DMS53 (cell line): ENCODE measurements at places on chromosomes 7 and 10.

DNA sequence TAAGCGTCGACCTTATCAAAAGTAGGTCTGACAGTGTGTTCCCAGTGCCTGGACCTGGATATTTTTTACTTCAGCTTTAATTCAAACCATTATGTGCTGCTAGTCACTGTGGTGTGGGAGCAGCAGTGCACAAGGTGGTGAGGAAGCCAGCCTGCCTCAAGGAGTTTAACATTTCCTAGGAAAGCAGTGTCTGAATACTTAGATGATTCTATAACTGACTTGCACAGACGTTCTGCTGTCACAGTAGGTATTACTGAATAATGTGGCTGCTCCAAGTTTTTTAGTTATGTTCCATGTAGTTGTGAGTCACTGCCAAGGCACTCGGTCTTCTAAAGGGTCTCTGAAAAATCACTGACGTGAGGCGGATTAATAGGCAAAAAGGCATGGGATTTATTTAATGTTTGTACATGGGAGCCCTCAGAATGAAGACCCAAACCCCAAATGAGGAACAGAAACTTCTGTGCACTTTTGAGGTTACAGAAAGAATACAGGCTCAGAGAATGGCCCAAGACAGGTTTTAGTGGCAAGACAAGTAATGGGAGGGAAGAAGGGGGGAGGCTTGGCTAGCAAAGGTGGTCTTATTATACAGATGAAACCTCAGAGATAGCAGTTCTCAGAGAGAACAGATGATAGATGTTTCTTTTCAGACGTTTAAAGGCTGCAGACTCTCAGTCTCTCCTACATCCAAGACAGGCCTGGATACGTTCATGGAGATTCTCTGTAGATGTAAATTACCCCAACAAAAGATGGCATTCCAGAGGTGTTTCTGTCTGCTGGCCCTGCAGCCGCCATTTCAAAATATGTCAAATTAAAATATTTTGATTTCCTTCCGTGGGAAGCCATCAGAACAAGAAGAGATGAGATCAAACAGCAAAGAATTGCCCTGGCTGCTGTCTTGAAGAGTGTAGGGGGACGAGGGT lies 209.3 kb downstream of the SDK1 start:
- no peak for DNase-seq

DNA sequence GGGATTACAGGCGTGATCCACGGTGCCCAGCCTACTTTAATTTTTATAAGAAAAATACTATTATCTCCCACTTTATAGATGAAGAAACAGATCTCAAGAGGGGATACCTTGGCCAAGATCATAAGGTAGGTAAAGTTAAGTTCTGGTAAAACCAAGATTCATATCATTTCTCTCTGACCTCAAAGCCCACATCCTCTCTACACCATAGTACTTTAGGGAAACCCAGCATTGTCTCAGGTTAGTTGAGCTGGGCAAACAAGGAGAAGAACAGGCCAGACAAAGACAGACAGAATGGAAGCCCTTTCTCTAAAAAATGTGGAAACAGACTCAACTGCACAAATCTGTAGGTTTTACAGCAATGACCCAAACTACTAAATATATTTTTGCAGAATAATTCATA lies 197.7 kb upstream of the FRMD4A start:
- no peak for DNase-seq

DNA sequence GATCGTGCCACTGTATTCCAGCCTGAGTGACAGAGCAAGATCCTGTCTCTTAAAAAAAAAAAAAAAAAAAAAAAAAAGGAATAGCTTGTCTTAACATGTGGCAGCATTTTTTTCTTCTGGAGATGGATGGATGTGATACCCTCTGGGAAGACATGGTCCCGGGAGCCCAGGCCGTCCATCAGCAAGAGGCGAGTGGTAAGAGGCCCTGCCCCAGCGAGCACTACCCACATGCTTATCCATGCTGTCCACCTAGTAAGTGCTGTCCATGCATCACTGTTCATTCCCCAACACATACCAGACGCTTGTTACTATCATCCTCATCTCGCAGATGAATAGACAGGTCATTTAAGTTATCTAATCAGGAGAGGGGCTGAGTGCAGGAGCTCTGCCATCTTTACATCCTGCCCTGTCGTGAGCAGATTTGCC lies 12.9 kb downstream of the ATP6V1F start:
- DNase-seq, result no peak

- DNase-seq, result no peak
These were observed 100.8 kb downstream of the ACTR3B start for GRCh38 chr7:152860310-152860709.

- DNase-seq, result no peak
These were observed 138.9 kb upstream of the BMPER start for GRCh38 chr7:33766405-33766804.
